ENCODE measurements at places on chromosomes 2 and 18.

- DNase-seq, result no peak
Measured at GRCh38 chr2:133753665-133754064, 185.4 kb upstream of the NCKAP5 start.

DNA sequence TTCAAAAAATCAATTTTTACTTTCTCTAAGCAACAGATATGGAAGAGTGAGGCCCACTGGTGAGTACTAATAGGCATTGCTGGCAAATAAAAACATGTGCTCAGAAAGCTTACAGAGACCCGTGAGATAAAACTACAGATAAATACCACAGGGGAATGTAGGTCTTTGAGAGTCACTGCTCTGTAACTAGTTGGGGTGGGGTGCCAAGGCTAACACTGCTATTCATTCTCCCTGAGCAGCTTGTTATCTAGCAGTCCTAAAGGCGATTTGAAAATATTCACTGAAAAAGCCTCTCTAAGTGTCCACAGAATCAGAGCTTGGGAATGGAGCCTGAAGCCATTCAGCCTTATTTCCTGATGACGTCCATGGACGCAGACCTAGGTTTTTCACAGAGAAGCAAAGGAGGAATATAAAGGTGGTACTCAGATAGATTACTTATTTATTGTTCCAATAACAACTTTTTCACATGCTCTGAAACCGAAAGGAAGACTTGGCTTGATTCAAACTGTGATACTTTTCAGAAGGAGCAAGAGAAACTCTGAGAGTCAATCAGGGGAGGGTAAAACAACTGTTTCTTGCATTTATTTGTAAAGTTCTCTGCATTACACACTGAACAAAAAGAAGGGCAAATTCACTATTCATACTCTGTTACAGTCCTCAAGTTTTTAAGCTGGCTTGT is 188.4 kb downstream of the PPP1R1C start:
- no peak for DNase-seq

DNA sequence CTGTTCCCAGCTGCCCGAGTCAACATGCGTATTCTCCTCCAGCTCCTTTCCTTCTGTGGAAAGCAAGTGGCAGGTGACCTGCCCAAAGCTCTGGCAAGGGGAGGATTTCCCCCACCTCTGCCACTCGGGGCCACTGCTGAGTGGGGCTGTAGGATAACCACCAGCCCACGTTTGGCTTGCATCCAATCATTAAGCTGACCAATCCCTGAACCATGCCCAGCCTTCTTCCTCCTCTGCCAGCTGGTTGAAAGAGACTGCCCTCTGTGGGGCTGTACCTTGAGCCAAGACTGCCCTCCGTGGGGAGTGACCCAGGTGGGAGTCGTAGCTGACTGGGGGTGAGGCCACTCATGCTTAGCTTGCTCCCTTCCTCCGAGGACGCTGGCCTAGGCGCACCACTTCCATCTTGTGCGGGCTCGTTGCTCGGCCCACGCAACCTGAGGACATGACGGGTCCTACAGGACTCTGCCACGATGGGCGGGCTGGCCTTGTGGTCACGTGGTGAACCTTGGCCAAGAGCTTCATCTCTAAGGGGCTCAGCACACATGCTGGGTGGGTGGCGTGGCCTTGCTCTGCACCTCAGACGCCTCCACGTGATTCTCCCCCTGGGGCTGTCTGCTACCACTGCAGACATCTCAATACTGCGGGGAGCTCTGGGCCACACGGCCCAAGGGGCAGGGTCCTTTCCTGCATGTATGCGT is 112.1 kb downstream of the NDUFA10 start:
- no peak for DNase-seq

DNA sequence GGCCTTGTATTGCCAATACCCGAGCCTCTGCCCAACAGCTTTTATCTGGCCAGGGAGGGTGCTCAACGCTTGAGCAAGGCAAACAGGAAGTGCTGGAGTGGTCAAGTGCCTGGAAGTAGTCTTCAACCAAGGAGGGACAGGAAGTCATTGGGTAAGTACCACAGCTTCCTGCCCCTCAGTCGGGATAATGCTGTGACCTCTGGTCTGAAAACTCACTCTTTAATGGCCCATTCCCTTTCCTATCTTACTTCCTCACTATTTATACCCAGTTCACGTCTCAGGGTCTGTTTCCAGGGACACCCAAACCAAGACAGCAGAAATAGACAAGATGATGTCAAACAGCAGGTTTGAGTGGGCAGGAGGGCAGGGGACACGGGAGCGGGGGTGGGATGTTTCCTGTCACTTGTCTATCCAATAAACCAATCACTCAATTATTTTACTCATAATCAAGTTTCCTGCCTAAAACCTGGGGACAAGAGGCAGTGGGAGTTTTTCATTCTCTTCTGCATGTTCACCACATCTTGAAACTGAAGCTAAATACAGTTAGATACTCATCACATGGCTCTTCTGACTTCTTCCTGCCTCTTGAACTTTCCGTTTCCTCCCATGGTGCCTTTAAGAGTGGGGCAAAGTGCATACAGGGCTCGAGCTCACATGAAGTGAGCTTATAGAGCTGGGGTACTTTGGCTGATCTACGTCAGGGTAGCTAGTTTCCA is 68.9 kb upstream of the CAB39 start:
- DNase-seq, result no peak

- DNase-seq, result no peak
Measured at GRCh38 chr18:55462652-55463051, 125.3 kb downstream of the TCF4 start.

All from NCI-H446 treated with DMSO at 0.1 percent for 48 hours (cell line).